Activated CD8-positive, alpha-beta memory T cell treated with anti-CD3 and anti-CD28 coated beads for 48 hours (primary cell): ENCODE measurements at places on chromosomes 16 and 17.

- DNase-seq: no peak
These were observed 25.9 kb upstream of the FAAP100 start for GRCh38 chr17:81578038-81578441.

DNA sequence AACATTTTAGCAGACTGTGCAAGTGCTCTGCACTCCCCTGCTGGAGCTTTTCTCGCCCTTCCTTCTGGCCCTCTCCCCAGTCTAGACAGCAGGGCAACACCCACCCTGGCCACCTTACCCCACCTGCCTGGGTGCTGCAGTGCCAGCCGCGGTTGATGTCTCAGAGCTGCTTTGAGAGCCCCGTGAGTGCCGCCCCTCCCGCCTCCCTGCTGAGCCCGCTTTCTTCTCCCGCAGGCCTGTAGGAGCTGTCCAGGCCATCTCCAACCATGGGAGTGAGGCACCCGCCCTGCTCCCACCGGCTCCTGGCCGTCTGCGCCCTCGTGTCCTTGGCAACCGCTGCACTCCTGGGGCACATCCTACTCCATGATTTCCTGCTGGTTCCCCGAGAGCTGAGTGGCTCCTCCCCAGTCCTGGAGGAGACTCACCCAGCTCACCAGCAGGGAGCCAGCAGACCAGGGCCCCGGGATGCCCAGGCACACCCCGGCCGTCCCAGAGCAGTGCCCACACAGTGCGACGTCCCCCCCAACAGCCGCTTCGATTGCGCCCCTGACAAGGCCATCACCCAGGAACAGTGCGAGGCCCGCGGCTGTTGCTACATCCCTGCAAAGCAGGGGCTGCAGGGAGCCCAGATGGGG is 3.1 kb downstream of the GAA start:
- no peak for DNase-seq

GRCh38 chr17:53626286-53626685 is 196.4 kb upstream of the KIF2B start:
- no peak for DNase-seq

DNA sequence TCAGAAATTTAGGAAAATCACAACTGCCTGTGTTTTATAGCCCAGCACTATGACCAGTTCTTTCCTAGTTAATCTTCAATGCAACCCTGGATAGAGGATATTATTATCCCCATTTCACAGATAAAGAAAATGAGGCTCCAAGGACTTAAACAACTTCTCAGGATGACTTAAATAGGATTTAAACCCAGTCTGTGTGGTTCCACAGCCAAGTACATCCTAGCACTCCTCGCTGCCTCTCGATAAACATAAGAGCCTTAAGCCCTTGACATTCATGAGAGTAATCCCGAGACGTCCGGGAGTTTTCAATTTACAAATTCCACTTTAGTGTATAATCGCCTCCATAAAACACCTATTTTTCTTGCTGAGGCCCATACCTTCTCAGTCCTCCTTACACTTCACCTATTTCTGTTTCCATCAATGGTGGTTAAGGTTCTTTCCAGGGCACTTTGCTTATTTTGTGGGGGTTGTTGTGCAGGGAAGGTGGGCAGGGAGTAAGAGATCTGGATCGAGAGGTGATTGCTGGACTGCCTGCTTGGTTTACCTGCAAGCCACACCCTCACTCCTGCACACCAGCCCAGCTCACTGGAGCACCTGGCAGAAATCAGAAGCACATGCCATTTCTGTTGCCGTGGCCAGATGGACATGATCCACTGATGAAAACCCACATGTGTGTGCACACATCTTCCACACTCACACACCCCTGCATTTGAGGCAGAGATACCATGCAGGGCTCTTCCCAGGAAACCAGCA is 50.5 kb downstream of the ASIC2 start:
- no peak for DNase-seq

GRCh38 chr17:15893658-15894024 is 51.3 kb upstream of the ADORA2B start:
- no peak for DNase-seq

DNA sequence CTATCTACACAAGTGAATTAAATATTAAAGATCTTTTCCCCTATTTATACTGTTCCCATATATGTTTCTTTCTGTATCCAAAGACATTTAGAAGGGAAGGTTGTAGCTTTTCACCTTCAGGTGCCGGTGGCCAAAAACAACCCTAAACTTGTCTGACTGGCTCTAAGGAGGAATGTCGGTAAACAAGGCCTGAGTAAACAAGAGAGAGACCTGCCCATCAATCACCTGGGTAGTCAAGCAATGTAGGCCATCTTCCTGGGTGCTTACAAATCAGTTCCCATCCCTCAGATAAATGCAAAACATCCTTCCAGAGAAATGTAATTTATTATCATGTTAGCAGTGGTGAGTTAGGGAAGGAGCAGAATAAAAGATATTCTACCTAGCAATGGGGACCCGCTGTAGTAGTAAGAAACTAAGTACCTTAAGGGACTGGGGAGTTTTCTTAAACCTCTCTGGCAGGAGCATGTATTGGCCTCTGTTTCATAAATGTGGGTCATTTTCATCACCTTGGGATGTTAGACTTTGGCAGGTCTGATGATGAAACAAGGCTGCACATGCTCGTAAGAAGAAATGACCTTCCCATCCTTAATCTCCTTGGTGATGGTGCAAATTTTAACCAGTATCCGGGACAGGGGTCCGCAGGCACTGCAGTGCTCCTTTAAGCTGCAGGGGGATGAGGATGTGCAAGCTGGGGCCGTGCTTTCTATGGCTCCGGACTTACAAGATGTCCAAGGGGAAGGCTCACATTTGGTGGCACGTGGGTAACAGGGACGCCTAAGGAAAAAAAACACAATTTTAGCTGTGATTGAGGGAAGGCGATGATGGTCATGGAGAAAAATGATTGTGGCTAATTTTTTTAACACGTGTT is 8.4 kb downstream of the KRT39 start:
- no peak for DNase-seq

DNA sequence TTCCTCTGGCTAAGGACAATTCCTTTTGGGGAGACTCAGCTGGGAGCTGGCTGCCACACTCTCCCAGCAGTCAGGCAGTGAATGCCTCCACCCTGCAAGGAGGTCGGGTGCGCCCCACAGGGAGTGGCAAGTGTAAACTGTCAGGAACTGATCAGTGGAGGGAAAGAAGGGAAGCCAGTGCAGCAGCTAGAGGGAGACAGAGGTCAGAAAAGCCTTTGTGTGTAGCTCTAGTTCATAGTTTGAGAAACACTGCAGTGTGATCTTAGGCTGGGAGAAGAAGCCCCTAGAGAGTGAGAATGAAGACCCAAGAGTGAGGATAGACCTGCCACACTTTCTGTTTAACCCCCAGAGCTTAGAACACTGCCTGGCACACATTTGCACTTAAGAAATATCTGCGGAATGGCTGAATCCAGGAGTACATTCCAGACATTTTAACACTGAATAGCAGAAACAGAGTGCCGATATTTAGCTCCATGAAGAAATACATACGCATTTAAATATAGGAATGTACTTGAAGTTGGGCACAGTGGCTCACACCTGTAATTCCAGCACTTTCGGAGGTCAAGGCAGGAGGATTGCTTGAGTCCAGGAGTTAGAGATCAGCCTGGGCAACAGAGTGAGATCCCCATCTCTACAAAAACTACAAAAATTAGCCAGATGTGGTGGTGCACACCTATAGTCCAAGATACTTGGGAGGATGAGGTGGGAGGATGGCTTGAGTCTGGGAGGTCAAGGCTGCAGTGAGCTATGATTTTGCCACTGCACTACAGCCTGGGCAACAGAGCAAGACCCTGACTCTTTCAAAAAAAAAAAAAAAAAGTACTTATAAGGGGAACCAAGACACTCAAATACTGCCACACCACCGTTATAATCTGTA is 11.1 kb upstream of the SLC5A11 start:
- DNase-seq: no peak

GRCh38 chr16:12764813-12765488 is 38.7 kb downstream of the CPPED1 start:
- DNase-seq: no peak

GRCh38 chr17:74768069-74768762 is 7.9 kb downstream of the NAT9 start:
- no peak for DNase-seq

DNA sequence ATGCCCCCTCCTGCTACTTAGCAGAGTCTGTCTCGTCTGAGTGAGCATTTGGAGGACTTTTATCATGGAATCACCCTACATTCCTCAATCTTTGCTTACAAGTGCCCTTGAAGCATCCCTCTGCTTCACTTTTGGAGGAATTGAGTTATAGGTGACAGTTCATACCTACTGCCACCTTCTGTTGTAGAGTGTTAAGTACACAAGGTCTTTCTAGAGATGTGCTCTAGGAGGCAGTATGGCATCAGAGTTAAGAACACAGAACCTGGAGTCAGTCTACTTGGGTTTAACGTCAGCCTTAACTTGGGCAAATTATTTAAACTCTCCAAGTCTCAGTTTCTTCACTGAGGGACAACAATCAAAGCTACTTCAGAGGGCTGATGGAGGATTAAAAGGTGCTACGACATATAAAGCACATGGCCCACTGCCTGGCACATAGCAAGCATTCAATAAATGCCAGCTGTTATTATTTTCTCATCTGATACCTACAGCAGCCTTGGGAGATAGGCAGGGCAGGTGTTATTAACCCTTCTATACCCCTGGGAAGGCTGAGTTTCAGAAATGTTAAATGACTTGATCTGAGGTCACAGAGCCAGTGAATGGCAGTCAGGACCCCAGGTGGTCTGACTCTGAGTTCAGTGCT is 62.2 kb downstream of the UTP18 start:
- no peak for DNase-seq

DNA sequence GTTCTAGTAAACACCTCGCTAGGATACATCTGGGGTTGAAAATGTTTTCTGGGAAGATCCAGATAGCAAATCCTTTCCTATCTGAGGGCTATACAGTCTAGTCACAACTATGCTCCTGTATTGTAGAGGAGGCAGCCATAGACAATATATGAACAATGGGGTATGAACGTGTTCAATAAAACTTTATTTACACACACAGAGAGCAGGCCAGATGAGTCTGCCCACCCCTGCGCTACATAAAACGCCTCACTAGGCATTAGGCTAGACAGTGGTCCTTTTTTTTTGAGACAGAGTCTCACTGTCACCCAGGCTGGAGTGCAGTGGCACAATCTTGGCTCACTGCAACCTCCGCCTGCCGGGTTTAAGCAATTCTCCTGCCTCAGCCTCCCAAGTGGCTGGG is 11.1 kb downstream of the USP36 start:
- no peak for DNase-seq

- no peak for DNase-seq
These were observed 5.6 kb downstream of the RCVRN start for GRCh38 chr17:9899280-9900043.

GRCh38 chr17:64457156-64457555 is 8.2 kb downstream of the MILR1 start:
- DNase-seq: no peak

GRCh38 chr17:72121164-72122009 is 567 bp downstream of the SOX9 start:
- DNase-seq: no peak

DNA sequence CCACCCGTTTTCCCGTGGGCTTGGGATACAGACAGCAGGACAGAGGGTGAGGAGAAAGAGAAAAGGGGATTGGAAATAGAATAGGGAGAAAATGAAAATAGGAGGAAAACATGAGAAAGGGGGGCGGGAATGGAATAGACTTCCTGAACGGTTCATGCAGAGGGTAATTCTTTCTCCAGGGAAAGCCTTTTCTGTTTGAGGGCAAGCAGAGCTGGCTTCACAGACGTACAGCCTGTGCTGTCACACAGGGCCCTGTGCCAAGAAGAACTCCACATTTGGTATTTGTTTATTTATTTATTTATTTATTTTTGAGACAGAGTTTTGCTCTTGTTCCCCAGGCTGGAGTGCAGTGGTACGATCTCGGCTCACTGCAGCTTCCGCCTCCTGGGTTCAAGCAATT is 12.0 kb downstream of the MILR1 start:
- no peak for DNase-seq

- DNase-seq: no peak
These were observed 25.8 kb downstream of the EPN2 start for GRCh38 chr17:19262650-19263631.

GRCh38 chr17:79664930-79665737 is 54.3 kb upstream of the RBFOX3 start:
- DNase-seq: no peak

DNA sequence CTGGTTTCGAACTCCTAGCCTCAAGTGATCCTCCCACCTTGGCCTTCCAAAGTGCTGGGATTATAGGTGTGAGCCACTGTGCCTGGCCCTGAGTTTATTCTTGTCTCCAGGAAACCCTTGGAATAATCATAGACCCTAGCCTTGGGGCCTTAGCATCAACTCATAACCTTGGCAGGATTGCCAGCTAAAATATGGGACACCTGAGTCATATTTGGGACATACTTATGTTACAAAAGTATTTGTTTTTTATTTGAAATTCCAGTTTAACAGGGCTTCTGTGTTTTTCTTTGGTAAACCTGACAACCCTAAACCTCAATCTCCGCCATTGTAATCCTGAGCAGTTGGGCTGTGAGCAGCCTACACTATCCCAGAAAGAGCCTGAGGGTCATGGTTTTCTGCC is 28.6 kb upstream of the TNS4 start:
- no peak for DNase-seq

DNA sequence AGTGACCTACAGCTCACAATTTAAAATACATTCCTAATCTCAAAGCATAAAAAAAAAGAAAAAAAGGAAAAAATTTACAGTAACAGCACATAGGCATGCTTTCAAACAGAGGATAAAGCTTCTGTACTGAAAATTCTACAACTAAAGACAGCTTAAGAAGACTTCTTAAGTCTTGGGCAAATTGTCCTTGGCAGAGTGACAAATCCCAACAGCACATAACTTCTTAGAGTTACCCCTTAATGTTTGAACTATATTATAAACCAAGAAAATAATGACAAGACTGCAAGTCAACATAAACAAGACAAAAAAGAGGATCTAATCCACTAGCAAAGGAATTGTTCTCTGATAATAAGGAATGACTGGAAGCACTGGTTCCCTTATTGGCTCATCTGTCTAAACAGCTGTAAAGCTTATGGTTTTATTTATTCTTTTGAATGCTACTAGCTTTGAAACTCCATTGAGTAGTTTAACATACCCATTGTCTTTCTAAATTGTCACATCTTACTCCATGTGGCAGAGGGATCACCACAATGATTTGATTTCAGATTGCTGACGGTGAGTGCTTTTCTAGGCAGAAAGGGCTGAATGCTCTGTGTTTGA is 1576.8 kb upstream of the GOT2 start:
- no peak for DNase-seq

GRCh38 chr17:37823996-37824395 is 79.1 kb upstream of the HNF1B start:
- DNase-seq: no peak

DNA sequence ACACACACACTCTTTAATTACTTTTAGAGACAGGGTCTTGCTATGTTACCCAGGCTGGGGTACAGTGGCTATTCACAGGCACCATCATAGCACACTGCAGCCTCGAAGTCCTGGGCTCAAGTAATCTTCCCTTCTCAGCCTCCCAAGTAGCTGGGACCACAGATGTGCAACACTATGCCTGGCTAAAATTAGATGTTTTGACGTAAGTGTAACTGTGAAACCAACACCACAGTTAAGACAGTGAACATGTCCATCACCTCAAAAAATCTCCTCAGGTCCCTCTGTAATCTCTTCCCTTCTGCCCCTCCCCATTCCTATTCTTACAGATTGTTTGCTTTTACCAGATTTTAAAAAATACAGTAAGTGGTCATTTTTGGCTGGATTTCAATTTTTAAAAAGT is 66.7 kb downstream of the RPGRIP1L start:
- DNase-seq: no peak
